GM23338 (cell line): ENCODE measurements at places on chromosomes 2 and 18.

DNA sequence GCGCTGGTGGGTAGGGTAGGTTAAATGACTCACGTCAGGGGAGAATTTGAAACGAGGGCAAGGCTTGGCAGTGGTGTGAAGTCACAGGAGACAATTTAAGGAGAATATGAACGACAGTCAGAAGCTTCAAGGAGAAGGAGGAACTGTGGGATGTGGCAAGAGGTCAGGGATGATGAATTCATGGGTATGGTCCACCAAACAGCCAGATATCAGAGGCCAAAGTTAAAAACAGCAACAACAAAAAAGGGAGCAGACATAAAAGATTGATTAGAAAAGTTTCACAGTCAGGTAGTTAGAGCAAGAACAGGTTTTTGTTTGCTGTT, 1.4 kb upstream of the ZNF396 start:
- H3K36me3 ChIP-seq = no peaks in the 10 kb centered on the region
- peaks cover 9% of the 10 kb centered on the region for H3K4me1 ChIP-seq
- no peak for DNase-seq
- H3K4me3 ChIP-seq = no peak overlapping the region

GRCh38 chr18:24868311-24868710, 407.9 kb downstream of the HRH4 start:
- no peak for DNase-seq
- H3K27me3 ChIP-seq = no peaks in the 10 kb centered on the region
- no peak overlapping the region for H3K27ac ChIP-seq

GRCh38 chr2:147428120-147428747, 416.6 kb upstream of the ACVR2A start:
- no peak overlapping the region for H3K4me3 ChIP-seq
- H3K4me1 ChIP-seq = 0 out of 2 replicates have a peak, but pooled peaks cover 3% of the 10 kb centered on the region
- H3K27ac ChIP-seq = no peak overlapping the region
- no peaks in the 10 kb centered on the region for H3K27me3 ChIP-seq
- H3K36me3 ChIP-seq = no peaks in the 10 kb centered on the region

DNA sequence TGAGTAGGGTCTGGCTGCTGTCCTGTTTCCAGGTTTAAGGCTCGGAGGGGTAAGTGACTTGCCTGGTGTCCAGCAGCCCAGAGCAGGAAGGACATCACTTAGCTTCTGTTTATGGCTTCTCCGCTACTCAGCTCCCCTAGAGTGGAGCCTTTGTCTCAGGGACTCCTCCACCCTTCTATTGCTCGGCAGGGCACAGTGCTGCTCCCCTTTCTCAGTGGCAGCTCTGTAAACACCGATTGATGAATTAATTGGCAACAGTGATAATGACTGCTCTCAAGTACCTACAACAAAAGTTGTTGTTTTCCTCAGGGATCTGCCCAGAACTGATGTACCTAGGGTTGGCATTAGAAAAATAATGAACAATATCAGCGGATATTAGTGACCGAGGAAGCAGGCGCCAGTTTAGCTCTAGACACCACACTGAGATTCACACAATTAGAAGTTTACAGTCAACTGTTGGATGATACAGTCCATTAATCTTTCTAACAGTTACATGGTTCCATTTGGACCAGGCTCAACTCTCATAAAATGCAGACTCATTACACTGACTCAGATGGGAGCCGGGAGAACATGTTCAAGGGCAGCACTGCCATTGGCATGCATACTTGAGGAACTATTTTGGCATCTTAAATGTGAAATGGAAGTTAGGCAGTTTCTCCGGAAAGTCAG, 265.7 kb downstream of the MTX2 start:
- no peaks in the 10 kb centered on the region for H3K36me3 ChIP-seq
- H3K4me3 ChIP-seq = no peak overlapping the region
- H3K27ac ChIP-seq = no peak overlapping the region
- no peaks in the 10 kb centered on the region for H3K27me3 ChIP-seq
- DNase-seq = no peak
- no peaks in the 10 kb centered on the region for H3K4me1 ChIP-seq

- DNase-seq = peak; percentile 72
- H3K27ac ChIP-seq = no peak overlapping the region
- no peaks in the 10 kb centered on the region; the same call in 1 of the 2 replicates for H3K36me3 ChIP-seq
- H3K4me3 ChIP-seq = peak overlapping the region; percentile 57
- peaks cover 47% of the 10 kb centered on the region for H3K27me3 ChIP-seq
- peaks cover 42% of the 10 kb centered on the region for H3K4me1 ChIP-seq
These were observed 124.7 kb upstream of the ZNF516 start for GRCh38 chr18:76619621-76620315.

DNA sequence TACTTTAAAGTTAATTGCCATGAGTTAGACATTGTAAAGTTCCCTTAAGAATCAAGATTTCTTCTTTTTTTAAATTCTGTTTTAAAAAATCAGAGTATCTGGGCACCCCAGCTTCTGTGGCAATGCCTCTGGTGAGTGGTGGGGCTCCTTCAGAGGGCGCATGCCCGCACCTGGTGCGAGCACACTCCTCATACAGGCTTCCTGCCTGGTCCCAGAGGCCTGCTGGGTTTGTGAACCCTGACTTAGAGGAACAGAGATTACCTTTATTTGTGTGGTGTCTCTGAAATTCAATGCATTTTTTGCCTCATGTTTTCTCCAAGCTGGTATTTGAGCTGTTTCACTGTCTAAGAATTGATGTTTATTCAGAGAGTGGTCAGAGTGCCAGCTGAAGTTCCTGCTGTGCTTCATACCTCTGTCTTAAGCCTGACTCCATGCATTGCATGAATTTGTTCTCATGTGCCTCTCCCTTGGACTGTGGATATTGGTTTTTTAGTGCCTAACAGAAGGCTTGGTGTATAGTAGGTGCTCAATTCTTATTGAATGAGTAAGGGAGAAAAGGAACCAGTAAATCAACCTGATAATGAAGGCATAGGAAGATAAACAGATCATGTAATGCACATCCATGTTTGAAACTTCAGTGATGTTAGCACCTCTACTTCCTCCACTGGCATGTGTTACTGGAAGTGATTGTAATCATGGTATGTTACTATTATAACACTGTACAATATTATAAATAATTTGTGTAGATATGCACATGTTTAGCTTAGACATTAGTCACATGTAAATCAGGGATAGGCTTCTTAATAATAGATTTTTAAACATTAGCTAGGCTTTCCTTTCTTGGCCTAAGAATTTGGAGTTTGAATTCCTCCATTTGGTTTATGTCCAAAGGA, 29.0 kb downstream of the PHLPP1 start:
- peaks cover 69% of the 10 kb centered on the region for H3K4me1 ChIP-seq
- H3K27me3 ChIP-seq = no peaks in the 10 kb centered on the region
- H3K27ac ChIP-seq = peak overlapping the region; percentile 43
- H3K36me3 ChIP-seq = no peaks in the 10 kb centered on the region
- peak; percentile 43 for DNase-seq
- no peak overlapping the region for H3K4me3 ChIP-seq

- H3K4me3 ChIP-seq = no peak overlapping the region
- H3K27ac ChIP-seq = no peak overlapping the region
- H3K4me1 ChIP-seq = no peaks in the 10 kb centered on the region
- no peaks in the 10 kb centered on the region for H3K36me3 ChIP-seq
- no peaks in the 10 kb centered on the region for H3K27me3 ChIP-seq
These were observed 309.5 kb downstream of the EPHA4 start for GRCh38 chr2:221262651-221263050.

GRCh38 chr2:219177552-219178376, at the start of gene RETREG2:
TSS of gene RETREG2 (plus strand) at chr2:219178275. CDS start at chr2:219178353, 78 bp downstream.
- peak; percentile 94 for DNase-seq
- H3K27ac ChIP-seq = peak within 1 kb of the TSS; percentile 92
- H3K27me3 ChIP-seq = no peaks in the 10 kb centered on the region
- H3K36me3 ChIP-seq = no peaks in the 10 kb centered on the region
- peaks cover 13% of the 10 kb centered on the region for H3K4me1 ChIP-seq

- no peaks in the 10 kb centered on the region for H3K4me1 ChIP-seq
- H3K4me3 ChIP-seq = no peak overlapping the region
- no peaks in the 10 kb centered on the region for H3K27me3 ChIP-seq
- no peak for DNase-seq
These were observed 68.4 kb downstream of the NXPH2 start for GRCh38 chr2:138711812-138712211.
